ENCODE measurements at places on chromosomes 3 and 15.
A peak's percentile ranks its signal among the peaks of the same experiment; 100 is the strongest.

DNA sequence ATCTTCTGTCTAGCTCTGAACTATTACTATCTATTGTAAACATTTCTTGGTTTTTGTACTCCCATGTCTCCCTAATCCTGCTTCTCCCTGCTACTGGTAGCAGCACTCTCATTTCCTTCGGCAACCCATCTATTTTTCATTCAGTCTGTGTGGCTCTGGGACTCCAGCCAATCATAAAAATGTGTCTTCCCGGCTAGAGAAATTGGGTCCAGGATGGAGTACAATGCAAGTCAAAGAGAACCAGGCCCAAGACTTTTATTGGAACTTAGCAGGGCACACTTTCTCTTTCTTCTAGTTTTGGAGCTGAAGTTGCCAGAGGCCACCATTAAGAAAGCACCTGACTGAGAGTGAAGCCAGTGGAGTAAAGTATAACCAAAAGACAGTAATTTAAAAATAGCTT is 22.8 kb upstream of the ARHGEF26 start:
- DNase-seq = peak; percentile 16

- DNase-seq = peak; percentile 57
Observed at GRCh38 chr3:173502983-173503568, 105.5 kb downstream of the NLGN1 start.

- peak; percentile 83 for DNase-seq
Observed at GRCh38 chr3:179929091-179929529, 107.6 kb downstream of the PEX5L start.

GRCh38 chr15:53520996-53521395 is 238.5 kb downstream of the WDR72 start:
- no peak for DNase-seq

GRCh38 chr3:183038757-183039156 is 58.4 kb upstream of the DCUN1D1 start:
- no peak for DNase-seq
